Small intestine (tissue), 16 donors: ENCODE measurements at places on chromosomes 6 and 20. TPM values are rescaled to one million over a fixed set of nuclear protein-coding genes. Genes with fewer than 3 reads are reported as not detected.

GRCh38 chr20:33662172-33662571 is at the start of gene C20orf144:
TSS of gene C20orf144 (plus strand) at chr20:33662327. CDS start at chr20:33662346, 19 bp downstream.
- peaks cover 23% of the 10 kb centered on the region for H3K4me1 ChIP-seq
- H3K27ac ChIP-seq: peak within 1 kb of the TSS; percentile 90
- no peaks in the 10 kb centered on the region for H3K27me3 ChIP-seq
- H3K36me3 ChIP-seq: no peaks in the 10 kb centered on the region
- DNase-seq: no peak

DNA sequence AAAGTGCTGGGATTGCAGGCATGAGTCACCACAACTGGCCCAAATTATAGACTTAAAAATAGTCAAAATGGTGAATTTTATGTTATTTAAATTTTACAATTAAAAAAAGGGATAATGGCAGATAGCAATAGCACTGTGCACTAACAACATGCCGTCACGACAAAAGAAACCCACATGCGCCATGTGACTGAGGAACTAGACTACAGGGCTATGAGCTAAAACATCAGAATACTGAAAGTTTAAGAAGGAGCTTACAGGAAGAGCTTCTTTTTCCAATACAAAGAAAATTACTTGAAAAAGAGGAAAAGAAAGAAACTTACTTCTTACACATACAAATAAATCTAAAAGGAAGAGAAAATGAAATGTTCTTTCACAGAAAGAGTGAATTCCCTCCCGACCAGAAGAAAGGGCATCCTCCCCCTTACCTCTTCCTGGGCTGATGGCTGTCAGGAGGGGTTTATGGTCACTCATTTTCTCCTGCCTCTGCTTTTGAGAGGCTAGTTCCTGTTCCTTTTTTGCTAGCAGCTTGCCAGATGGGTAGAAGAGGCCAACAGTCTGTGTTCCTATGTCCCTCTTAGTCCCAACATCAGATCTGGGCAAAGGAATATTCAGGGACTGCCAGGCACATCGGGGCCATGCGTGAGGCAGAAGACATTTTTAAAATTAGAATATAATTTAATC is 54.5 kb downstream of the DZANK1 start:
- H3K27ac ChIP-seq: no peak overlapping the region
- no peak overlapping the region for H3K4me3 ChIP-seq
- H3K36me3 ChIP-seq: no peaks in the 10 kb centered on the region
- no peaks in the 10 kb centered on the region for H3K4me1 ChIP-seq
- DNase-seq: no peak
- H3K27me3 ChIP-seq: no peaks in the 10 kb centered on the region

MCCD1 gene
- polyA plus RNA-seq: not detected

BMP5 gene
- polyA plus RNA-seq: 26.2 TPM

L3MBTL1 gene
- polyA plus RNA-seq: 2.5 TPM

ABHD16B gene
- polyA plus RNA-seq: 0.34 TPM

ITCH gene
- 12.0 TPM for polyA plus RNA-seq

CRISP2 gene
- polyA plus RNA-seq: not detected
